ENCODE measurements at places on chromosomes 6 and 20.

- DNase-seq: no peak
These were observed 29.8 kb downstream of the C6orf89 start for GRCh38 chr6:36915599-36915998.

- no peak for DNase-seq
These were observed 111.3 kb upstream of the PRSS16 start for GRCh38 chr6:27136077-27136644.

DNA sequence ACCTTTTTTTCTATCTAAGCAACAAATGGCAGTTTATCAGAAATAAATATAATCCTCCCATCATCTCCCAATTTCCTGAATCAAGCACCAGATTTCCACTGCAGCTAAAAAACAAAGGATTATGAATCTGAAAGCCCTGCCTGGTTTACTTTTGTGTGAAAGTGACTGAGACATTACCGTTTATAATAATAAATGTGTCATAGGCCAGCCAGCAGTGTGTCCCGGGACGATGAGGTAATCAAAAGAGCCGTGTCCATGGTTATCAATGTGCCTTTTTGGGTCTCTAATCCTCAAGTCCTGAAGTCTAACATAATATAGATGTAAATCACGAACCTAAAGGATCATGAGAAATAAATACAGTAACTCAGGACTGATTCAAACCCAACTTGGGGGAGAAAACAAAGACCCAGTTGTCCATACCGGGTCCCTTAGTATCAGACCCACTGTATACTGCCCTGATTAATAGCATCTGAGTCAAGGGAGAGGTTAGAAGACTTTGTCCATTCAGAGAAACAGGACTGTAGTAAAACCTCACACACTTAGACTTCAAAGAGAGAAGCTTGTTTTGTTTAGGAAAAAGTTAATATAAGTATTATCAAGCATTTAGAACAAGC is 149.1 kb downstream of the SASH1 start:
- DNase-seq: no peak

DNA sequence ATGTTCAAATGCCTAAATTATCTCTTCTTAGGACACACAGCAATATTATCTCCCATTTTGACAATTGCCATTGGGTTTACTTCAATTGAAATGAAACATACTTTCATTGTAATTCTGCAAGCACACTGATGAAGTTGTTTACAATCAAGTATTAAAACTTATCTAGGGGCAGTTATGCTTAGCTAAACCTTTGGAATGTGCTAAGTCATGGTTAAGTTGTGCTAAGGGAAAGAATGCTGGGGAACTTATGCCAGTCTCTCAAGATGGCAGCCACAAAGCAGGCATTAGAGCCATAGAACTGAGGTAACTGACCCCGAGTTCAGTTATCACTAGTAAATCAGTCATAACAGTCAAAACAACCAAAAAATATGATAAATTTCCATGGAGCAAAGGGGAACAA is 59.1 kb upstream of the NT5E start:
- DNase-seq: no peak

GRCh38 chr6:18244251-18244650 is 20.1 kb downstream of the DEK start:
- no peak for DNase-seq

DNA sequence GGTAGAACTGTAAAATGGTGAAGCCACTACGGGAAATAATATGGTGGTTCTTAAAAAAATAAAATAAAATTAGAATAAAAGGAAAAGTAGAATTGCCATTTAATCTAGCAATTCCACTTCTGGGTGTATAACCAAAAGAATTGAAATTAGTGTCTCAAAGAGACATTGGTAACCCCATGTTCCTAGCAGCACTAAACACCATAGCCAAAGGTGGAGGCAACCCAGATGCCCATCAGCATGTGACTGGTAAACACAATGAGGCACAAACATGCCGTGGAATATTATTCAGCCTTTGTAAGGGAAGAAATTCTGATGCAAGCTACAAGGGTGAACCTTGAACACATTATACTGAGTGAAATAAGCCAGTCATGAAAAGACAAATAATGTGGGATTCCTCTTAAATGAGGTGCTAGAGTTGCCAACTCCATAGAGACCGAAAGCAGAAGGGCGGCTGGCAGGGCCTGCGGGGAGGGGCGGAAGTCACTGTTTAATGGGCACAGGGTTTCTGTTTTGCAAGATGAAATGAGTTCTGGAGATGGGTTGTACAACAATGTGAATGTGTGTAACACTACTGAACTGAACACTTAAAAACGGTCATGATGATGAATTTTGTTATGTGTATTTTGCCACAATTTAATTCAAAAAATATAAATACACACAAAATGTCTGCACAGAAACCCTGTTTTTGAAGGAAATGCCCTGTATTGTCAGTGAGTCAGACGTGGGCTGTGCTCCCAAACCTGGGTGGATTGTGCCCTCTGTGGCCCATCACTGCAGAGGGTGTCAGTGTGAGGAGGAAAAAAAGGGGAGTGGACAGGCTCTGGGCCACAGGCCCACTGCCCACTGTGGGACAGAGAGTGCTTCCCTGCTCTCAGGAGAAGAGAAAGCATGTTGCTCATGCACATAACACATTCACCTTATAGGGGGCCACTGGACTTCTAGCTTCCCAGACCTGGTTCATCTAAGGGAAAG is 49.6 kb upstream of the CD93 start:
- DNase-seq: no peak

DNA sequence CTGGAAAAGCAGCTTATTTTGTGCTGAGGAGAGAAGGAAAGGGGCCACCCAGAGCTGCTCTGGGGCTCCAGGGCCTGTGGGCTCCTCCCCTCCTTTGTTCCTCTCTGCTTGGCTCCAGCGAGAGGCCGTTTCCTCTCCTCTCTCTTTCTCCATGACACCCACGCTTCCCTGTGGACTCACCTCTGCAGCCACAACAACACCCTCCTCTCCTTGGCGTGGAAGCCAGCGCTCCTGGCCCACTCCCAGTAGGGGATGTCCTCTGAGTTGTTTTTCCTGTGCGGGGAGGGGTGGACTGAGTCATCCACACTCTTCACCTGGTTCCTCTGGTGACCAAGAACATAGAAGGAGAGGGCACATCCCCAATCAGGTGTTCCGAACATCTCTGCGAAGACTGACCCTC is 4.9 kb upstream of the CDSN start:
- no peak for DNase-seq

- DNase-seq: no peak
These were observed 8.5 kb downstream of the TFAP2C start for GRCh38 chr20:56637576-56637975.

DNA sequence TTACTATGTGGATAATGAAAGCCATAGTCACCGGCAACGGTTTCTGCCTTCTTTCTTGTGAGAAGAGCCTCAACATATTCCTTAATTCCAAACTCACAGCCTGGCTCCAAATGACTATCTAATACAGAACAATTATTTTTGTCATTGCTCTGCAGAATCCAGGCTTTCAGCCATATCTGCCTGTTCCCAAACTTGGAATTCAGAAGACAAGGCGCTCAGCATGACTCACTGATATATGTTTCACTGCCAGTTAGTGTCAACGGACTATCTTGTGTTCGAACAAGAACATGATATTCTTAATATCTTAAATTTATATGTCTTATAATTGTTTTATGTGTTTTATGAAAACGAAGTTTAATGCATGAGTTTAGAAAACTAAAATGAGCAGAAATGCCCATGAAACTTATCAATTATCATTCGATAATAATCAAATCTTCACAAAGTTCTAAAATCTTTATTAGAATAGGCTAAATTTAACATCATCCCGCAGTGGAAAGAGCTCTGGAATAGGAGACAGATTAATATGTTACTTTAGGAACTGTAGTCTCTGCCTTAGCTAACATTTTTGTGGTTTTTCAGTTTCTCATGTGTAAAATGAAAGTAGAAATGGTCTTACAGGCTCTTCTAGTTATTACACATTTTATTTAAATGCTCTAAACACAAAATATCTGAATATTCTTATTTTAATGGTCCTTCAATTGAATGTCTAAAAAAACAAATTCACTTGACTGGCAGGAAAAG is 669.3 kb upstream of the GJE1 start:
- DNase-seq: no peak

- no peak for DNase-seq
These were observed 381.1 kb upstream of the ZFP64 start for GRCh38 chr20:52572687-52573086.

DNA sequence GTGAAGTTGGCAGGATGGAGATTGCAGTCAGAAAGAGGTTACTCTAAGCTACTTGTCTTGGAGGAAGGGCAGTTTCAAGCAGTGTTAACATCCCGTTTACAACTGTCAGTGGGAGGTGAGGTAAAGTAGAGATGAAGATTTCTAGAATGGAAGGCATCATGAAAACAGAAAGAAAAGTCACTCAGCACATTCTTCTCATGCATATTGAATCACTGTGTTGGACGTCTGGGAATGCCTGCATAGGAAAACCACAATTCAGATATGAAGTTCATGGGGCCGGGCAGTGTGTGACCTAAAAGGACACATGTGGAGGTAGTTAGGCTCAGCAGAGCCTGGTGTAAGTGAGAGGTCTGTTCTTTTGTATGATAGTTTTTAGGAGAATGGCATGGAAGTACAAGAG is 73.5 kb upstream of the LAMP5 start:
- no peak for DNase-seq

DNA sequence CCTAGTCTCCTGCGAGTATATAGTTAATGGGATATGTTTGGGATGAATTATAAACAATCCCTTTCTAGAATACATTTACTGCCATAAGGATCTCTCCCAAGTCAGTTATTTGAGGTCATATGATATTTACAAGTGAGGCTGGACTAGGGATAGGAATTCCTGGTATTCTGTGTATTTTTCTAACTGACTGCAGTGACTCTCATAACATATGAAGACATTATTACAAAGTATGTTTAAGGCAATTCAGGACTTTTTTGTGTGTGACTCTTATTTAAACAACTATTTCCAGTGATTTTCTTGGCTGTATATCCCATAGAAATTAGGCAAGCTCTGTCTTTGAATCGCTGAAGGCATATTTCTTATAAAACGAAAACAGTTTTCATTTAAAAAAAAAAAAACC is 18.4 kb upstream of the TNFAIP3 start:
- no peak for DNase-seq

GRCh38 chr6:21605166-21605565 is 11.6 kb downstream of the SOX4 start:
- no peak for DNase-seq

- DNase-seq: no peak
These were observed 32.4 kb downstream of the FARS2 start for GRCh38 chr6:5293692-5294091.

DNA sequence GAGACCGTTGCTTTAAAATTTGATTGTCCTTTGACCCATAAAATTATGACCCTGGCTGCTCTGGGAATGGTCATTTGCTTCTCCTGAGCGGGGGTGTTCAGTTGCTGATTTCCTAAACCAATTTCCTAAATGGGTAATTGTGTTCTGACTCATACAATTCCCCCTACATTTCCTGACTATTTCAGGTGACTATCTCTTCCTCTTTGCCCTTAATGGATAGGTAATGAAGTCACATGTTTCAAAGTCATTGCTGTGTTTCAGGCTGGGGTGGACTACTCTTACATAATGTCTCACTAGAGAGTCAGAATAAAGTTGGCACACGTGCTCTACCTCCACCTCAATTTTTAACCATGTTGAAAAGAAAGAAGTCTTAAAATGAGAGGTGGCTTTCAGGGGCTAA is 109.8 kb downstream of the DOK5 start:
- DNase-seq: no peak

DNA sequence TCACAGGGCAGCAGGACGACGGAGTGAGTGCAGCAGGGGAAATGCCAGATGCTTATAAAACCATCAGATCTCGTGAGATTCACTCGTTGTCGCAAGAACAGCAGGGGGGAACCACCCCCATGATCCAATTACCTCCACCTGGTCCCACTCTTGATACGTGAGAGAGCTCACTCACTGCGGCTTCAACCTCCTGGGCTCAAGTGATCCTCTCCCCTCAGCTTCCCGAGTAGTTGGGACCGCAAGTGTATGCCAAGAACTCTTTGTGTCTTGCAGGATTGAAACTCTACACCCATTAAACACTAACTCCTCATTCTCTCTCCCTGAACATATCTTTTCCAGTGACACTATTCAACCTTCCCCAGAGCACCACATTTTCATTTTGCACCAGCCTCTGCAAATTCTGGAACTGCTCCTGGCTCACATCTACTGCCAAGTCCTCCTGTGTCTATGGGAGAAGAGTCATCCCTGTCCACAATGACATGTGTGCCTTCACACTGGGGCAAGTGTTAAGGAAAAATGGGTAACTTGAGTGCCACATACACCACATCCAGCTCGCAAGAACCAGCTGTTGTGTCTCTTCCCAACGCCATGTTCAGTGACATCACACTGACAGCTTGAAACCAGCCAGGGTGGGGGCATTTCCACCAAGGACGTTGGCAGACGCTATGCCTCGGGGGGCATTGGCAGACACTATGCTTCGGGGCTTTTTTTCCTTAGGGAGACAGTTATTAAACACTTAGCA is 14.7 kb upstream of the TAF4 start:
- no peak for DNase-seq

DNA sequence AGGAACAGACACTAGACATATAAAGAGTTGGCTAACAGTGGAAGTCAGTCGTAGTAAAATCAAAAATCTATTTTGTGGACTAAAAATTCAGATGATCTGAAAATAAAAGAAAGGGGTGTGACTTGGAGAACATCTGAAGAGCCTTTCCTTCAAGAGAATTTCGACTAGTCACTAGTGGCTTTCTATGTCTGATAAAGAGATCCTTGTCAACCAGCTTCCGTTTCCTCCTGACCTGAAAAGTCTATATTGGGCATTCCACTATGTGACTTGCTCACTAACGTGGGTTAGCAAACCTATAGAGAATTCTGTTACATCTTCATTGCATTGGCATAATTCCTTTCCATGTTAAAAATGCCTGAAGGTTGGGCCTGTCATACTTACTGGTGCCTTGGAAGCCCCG is 25.9 kb downstream of the TRAF3IP2 start:
- DNase-seq: no peak

Measured in stimulated activated CD4-positive, alpha-beta T cell treated with anti-CD3 and anti-CD28 coated beads, Interleukin-2, amount 100 ng/mL, for 4 hours (primary cell).